ENCODE measurements at places on chromosomes 16 and 17. TPM values are rescaled to one million over a fixed set of nuclear protein-coding genes. Genes with fewer than 3 reads are reported as not detected.

GRCh38 chr16:23679274-23679985, 741 bp downstream of the PLK1 start:
- DNase-seq = no peak

- DNase-seq = no peak
These were observed 3.6 kb upstream of the PRR35 start for GRCh38 chr16:556474-557173.

DNA sequence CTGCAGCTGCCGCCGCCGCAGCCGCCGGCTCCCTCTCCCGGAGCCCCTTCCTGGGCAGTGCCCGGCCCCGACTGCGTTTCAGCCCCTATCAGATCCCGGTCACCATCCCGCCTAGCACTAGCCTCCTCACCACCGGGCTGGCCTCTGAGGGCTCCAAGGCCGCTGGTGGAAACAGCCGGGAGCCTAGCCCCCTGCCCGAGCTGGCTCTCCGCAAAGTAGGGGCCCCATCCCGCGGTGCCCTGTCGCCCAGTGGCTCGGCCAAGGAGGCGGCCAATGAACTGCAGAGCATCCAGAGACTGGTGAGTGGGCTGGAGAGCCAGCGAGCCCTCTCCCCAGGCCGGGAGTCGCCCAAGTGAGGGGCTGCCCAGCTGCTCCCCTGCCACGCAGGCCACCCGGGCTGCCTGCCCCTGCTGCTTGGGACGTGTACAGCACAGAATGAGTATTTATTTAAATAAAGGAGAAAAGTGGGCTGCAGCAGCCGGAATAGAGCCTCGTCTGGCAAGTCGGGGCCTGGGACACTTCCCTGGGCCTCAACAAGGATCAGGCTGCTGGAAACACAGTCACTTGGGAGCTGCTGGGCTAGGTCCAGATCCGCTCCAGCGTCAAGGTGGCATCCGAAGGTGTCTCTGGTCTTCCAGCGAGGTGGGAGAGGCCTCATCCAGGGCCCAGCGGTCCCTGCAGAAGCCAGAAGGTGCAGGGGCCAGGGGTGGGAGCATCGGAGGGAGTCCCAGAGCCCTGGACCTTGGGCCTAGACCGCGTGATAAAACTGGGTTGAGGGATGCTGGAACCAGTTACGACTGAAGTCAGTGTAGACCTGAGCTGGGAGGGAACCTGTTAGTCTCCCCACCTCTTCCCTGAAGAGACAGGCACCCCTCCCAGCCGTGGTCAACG, 8.8 kb downstream of the TBX2 start:
- DNase-seq = no peak

- no peak for DNase-seq
These were observed 390.9 kb downstream of the TMEM114 start for GRCh38 chr16:8199390-8199789.

GRCh38 chr17:74815067-74815466, 38.9 kb upstream of the NAT9 start:
- no peak for DNase-seq

- no peak for DNase-seq
These were observed 217.0 kb upstream of the CIBAR2 start for GRCh38 chr16:85329059-85329812.

GRCh38 chr16:48125888-48126287, 29.9 kb downstream of the ABCC12 start:
- DNase-seq = no peak

Gene SLFN5
- 12.7 TPM for polyA plus RNA-seq

Gene NOL3
- 7.6 TPM for polyA plus RNA-seq

Gene VAT1L
- polyA plus RNA-seq = 6.5 TPM

Gene TNP2
- not detected for polyA plus RNA-seq

Gene USP6
- polyA plus RNA-seq = 10.4 TPM
